ENCODE measurements at places on chromosomes 5 and 9.

DNA sequence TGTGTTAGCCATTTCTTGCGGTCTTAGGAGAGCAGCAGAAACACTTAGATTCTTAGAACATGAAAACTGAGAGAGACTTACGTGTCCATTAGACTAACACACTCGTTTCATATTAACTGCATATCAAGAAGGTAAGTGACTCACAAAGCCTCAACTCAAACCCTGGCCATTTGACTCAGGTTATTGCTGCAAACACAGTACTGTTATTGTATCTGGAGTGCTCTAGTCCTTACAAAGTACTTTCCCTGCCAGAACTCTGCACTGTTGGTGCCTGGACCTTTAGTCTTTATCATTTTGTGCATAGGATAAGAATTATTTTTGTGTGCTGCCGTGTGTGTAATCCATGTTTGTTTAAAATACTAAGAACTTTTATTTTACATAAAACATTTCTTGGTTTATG is 155.7 kb downstream of the FBXL7 start:
- no peak for DNase-seq

- no peak for DNase-seq
These were observed 34.0 kb downstream of the BOD1 start for GRCh38 chr5:173582216-173583111.

- no peak for DNase-seq
These were observed 128.8 kb upstream of the FBXL7 start for GRCh38 chr5:15371184-15371583.

DNA sequence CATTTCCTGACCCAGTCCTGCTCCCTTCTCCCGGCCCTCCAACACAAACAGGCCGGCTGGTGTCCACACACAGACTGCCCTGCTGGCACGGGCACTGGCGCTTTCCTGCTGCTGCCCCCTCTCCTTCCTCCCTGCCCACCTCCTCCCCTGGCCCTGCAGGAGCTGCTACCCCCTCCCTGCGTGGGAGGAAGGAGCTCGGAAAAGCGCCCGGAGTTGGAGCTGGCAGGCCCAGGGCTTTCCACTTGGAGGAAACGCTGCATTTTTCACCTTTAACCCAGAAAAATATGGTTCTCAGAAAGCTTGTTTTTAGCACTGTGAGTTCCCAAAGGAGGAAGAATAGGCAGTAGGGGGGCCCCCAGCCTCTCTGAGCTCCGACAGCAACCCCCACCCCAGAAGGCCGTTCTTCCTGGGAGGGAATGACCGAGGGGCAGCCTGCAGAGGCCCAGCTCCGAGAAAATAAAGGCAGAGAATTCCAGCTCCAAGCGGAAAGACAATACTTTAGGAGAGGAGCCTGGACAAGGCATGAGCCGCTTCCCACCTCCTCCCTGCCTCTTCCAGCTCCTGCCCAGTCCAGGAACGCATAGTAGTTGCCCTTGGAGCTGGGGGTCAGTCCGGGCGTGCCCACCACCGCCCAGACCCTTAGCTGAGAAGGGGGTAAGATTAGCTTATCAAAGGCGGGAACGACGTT is 88.9 kb downstream of the LIFR start:
- DNase-seq = no peak

DNA sequence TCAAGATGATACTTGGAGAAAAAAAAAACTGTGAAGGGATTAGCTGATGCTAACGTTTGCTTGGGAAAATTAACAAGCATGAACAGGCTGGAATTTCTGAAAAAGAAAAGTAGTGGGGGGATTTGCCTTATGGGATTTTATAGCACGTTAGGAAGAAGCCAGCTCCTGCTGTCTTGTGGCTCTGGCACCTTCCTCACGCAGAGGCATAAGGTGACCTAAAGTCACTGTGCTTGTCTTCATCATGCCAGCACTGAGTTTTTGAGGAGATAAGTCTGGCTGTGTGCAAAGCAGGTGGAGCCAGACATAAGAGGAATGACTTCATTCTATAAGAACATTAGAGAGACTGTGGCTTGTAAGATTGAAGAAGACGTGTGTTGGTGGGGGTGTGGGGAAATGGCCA is 94.4 kb upstream of the MAP1B start:
- no peak for DNase-seq

GRCh38 chr9:995781-996180 is 19.3 kb downstream of the DMRT3 start:
- no peak for DNase-seq

DNA sequence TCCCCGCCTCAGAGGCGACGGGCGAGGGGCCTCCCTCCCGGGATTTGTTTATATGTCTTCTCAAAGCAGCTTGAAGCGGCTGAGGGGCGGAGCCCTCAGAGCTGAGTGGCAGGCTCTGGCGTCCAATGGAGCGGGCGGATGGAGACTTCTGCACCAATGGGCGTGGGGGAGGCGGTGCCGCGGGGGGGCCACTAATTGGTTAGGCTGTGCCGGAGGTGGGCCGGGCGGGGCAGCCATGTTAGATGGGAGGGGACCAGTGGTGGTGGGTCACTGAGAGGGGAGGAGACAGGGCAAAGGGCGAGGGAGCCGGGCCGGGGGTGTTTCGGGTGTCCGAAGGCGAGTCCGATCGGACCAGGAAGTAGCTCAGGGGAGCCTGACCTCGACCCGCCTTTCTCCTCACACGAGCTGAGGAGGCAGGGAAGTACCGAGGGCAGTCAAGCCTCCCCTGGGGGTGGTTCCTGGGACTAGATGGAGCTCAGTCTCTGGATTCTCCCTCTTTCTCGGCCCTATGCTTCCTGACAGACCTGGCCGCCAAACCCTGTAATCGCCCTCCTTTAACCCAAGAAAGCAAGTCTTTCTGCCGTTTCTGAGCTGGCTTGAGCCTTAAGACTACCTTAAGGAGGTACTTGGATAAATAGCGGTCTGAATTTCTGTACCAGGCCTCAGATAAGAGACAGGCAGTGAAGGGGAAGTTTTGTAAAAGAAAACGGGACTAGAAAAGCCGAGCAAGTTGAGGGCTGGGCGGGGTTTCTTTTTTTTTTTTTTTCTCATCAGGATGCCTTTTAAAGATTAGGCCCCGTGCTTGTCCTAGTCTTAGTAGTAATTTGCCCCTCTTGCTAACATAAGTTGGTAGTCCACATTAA is 1.1 kb downstream of the CREBRF start:
- DNase-seq = peak; percentile 98

- no peak for DNase-seq
These were observed 166.8 kb downstream of the NR3C1 start for GRCh38 chr5:143236682-143237081.

DNA sequence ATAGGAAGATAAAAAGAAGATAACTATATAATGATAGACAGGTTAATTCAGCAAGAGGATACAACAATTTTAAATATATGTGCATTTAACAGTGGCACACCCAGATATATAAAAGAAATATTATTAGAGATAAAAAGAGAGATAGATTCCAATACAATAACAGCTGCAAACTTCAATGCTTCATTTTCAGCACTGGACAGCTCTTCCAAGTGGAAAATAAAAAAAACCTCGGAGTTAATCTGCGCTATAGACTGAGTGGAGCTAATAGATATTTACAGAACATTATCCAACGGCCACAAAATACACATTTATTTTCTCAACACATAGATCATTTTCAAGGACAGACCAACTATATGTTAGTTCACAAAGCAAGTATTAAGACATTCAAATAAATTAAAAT is 1229.5 kb upstream of the CDH6 start:
- DNase-seq = no peak

DNA sequence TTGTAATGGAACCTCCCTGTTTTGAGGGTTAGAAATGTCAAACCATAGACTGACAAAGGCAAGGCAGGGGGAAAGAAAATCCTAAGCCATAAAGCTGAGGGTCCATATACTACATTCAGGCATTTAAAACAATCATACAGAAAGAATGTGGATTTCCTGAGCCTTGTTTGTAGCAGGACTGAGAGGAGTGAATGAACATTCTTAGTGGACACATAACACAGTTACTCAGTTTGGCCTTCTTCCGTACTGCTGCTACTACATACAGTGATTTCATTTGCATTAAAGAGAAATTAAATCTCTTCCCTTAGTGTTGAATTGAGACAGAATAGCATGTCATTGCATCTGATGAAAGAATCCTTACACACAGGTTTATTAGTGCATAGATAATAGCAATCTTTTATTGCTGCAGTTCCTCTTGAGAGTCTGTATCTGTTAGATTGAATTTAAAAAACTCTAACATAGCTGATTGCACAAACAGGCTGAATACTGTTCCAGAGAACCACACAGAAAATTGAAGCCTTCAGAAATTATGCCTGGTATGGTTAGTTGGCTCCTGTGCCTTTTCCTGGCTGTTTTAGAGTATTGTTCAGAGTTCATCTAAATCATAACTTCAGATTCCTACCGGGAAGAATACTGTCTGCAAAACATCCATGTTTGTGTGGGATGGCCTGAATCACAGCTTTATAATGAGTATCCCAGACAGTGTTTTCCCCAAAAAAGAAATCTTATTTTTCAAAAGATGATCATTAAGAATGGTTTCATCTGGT is 2.0 kb upstream of the MTX3 start:
- DNase-seq = no peak

- peak; percentile 64 for DNase-seq
These were observed 9.1 kb upstream of the ERMP1 start for GRCh38 chr9:5841771-5842573.

DNA sequence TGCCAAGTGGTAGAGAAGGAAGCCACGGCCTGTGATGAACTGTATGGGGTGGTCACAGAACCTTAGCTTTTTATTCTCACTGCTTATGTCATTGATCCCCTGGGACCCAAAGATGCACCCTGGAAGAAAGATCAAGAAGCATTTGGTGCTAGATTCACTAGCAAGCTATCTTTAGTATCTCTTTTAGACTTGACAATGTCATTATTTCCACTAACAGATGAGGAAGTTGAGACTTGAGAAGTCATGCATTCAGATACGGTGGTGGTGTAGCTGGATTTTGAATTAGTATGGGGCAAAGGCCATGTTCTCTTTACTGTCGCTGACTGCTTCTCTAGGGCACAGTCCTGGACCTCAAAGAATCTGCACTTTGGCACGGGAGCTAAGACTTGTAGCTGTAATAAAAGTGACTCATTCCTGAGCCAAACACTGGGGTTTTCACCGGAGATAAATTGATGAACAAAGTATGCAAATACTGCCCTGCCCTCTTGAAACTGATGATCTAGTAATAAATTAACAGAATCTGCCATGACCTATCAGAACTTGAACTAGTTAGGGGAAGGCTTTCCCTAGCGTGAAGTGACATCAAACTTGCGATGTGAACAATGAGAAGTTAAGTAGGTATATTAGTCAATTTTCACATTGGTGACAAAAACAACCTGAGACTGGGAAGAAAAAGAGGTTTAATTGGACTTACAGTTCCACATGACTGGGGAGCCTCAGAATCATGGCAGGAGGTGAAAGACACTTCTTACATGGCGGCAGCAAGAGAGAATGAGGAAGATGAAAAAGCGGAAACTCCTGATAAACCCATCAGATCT is 5.4 kb downstream of the GDA start:
- DNase-seq = no peak

DNA sequence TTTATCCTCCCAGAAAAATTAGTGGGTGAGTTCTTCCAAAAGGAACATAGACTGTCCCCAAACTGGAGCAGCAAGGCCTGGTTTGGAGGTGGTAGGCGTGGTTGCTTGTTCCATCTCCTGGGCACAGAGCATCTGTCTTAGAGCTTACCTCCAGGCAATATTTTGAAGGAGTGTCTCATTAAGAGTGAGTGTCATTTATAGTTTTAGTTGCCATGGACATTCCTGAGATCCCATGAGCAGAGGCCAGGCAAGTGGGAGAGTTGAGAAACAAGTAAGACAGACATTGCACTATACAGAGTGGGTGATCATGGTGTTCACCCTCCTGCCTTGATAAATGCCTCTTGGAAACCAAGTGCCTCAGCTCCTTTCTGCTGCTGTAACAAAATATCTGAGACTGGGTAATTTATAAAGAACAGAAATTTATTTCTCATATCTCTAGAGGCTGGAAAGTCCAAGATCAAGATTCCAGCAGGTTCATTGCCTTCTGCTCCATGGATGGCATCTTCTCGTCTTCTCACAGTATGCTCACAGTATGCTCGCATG is 68.5 kb downstream of the KIAA1958 start:
- no peak for DNase-seq

GRCh38 chr5:34716986-34717385 is 60.9 kb downstream of the RAI14 start:
- no peak for DNase-seq

DNA sequence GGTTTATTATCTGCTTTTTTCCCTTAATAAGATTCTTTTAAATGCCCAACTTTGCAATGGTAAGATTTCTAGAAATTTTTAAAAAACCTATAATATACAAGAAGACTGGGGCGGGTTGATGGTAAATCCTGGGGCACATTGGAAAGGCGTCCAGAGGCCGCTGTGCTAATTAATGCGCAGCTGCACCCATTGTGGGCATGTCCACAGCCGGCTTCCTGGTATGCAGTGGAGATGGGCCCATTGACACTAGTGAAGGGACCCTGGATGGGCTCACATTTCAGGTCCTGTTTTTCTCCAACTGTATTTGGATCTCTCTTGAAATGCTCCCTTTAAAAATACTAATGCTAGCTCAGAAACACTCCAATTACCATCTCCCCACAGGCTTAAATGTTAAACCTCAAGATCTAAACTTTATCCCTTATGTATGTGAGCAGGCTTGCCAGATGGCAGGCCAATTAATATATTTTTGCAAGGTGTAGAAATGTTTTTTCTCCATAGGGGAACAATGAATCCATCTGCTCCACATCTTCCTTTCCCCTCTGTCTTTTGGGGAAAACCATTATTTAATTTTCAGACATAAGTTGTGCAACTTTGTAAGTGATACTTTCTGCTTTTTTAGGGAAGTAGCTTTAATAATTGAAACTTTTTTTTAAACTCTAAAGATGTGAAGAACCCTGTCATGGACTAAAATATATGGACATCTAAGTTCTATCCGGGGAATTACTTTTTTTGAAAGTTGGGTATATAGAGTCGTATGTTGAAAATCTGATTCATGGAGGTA is 177.3 kb downstream of the CD180 start:
- no peak for DNase-seq

GRCh38 chr9:112867275-112867991 is 23.2 kb downstream of the SLC46A2 start:
- DNase-seq = peak; percentile 50

- DNase-seq = peak; percentile 58
These were observed 282.1 kb downstream of the CRB2 start for GRCh38 chr9:123637945-123638634.

- no peak for DNase-seq
These were observed 800 bp upstream of the KCNN2 start for GRCh38 chr5:114360816-114361723.

GRCh38 chr9:88965473-88965872 is 25.8 kb upstream of the S1PR3 start:
- no peak for DNase-seq

DNA sequence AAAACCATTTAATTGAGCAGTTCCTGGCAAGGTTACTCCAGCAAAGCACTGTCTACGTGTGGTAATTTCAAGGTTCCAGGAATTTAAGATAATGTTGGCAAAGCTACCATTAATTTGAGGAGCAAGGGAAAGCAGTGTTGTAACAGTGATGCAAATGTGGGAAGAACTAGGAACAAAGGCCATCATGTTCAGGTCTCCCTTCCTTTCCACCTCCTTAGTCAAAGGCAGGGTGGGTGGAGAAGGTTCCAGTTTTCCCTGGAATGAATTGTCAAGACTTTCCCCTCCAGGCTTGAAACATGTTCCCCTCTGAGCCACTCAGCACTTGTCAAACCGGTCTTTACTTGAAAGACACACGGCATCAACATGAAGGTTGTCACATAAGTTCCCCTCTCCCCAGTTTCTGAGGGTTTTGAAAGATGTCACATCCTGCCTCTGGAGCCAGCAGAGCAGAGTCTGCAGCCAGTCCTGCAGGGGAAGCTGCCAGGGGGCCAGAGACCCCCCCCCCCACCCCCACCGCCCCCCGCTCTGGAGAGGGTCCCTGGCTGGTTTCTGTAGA is 226.0 kb downstream of the GAS1 start:
- DNase-seq = no peak

GRCh38 chr5:116506488-116506887 is 68.1 kb downstream of the SEMA6A start:
- no peak for DNase-seq

Measured in CD4-positive, alpha-beta T cell treated with Interferon alpha-2 for 1 hour (primary cell).